Activated naive CD8-positive, alpha-beta T cell treated with anti-CD3 and anti-CD28 coated beads, Interleukin-2, amount 10 ng/mL, durations not matched to agents 7 days and 5 days (primary cell): ENCODE measurements at places on chromosomes 11 and 22.

- no peak for DNase-seq
Measured at GRCh38 chr11:8186429-8186828, 17.6 kb upstream of the RIC3 start.

GRCh38 chr11:117814766-117815261, 9.7 kb downstream of the FXYD2 start:
- peak; percentile 85 for DNase-seq

DNA sequence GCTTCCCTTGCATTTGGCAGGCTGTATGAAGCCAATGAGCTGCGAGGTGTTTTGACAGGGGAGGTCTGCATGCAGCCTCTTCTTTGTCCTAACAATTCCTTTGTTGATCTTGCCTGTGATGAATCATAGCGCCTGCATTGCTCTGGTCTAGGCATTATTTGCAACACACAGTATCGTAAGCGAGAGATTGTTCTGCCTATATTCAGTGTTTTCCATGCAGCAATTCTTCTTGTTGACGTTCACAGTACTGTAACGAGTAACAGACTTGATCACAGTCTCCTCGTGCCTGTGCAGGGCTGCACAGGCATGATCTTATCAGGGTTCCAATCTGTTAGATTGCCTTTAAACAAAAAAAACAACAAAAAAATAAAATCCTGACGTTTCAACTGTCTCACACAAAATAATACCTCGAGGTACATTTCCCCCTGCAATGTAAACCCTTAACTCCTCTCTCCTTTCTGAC, 13.9 kb upstream of the ADSL start:
- DNase-seq: no peak

DNA sequence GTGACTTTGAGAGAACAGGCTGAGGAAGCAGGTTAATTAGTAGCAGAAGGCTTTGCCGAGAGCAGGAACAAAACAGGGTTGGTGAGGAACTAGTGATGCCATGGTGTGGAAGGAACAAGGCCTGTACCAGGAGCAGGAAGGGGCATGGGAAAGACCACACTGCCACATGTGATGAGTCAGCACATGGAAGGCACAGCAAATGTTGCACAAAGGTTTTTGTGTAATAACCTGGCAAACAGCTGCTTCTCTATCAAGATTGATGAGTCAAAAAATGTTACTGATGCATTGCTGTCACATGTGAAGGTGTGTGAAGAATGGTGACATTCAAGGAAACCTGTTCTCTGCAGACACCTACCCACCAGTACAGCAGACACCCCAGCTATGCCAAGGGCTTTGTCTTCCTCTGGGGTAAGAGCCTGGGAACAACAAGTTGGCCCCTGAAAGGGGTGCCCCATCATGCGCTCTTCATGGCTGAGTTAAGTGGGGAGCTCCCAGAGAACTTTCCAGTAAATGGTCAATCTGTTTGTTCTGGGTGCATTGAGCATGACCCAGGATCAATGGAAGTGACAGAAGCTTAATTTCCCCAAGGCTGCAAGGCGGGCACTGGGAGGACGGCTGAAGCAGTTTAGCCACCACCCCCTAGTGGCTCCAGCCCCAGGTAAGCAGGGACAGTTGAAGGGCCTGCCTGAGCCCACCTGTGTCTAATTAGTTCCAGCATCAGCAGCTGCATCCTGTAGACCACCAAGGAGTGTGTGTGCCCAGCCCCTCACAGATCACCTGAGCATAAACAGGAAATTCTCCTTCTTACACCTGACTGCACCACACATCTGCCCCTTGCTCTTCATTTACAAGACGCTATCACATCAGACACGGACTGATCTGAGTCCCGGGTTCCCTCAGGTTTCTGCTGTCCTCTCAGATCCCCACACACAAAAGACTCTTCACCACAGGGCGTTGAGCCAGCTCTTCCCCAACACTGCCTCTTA, 47.6 kb downstream of the GGTLC2 start:
- DNase-seq: no peak

GRCh38 chr11:121887976-121888557, 227.9 kb downstream of the BLID start:
- DNase-seq: no peak

GRCh38 chr11:26150031-26150430, 181.9 kb upstream of the ANO3 start:
- no peak for DNase-seq

- DNase-seq: no peak
Measured at GRCh38 chr11:2945757-2946287, 16.6 kb upstream of the PHLDA2 start.

DNA sequence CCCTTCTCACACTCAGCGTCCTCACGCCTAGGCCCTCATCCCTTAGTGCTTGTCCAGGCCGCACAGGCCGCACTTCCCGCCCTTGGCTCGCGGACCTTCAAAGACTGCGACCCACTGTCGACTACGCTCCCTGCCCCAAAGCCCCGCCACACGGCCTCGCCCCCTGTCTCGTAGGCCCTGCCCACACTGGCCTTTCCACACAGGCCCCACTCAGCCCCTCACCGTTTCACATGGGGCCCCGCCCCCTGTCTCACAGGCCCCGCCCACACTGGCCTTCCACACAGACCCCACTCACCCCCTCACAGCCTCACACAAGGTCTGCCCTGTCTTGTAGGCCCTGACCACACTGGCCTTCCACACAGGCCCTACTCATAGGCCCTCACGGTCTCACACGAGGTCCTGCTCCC, 11.0 kb downstream of the NRXN2 start:
- no peak for DNase-seq

DNA sequence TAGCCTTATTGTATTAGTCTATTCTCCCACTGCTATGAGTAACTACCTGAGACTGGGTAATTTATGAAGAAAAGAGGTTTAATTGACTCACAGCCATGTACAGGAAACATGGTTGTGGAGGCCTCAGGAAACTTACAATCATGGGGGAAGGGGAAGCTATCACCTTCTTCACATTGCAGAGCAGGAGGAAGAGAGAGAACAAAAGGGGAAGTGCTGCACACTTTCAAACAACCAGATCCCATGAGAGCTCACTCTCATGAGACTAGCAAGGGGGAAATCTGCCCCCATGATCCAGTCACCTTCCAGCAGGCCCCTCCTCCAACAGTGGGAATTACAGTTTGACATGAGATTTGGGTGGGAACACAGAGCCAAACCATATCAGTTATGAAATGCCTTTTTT, 179.4 kb downstream of the ARHGAP42 start:
- no peak for DNase-seq

- no peak for DNase-seq
Measured at GRCh38 chr11:114162719-114163123, 103.2 kb downstream of the ZBTB16 start.

GRCh38 chr11:76777305-76777704, 5.9 kb upstream of the TSKU start:
- no peak for DNase-seq

- no peak for DNase-seq
Measured at GRCh38 chr11:6911948-6912347, 8.9 kb upstream of the OR2D3 start.

DNA sequence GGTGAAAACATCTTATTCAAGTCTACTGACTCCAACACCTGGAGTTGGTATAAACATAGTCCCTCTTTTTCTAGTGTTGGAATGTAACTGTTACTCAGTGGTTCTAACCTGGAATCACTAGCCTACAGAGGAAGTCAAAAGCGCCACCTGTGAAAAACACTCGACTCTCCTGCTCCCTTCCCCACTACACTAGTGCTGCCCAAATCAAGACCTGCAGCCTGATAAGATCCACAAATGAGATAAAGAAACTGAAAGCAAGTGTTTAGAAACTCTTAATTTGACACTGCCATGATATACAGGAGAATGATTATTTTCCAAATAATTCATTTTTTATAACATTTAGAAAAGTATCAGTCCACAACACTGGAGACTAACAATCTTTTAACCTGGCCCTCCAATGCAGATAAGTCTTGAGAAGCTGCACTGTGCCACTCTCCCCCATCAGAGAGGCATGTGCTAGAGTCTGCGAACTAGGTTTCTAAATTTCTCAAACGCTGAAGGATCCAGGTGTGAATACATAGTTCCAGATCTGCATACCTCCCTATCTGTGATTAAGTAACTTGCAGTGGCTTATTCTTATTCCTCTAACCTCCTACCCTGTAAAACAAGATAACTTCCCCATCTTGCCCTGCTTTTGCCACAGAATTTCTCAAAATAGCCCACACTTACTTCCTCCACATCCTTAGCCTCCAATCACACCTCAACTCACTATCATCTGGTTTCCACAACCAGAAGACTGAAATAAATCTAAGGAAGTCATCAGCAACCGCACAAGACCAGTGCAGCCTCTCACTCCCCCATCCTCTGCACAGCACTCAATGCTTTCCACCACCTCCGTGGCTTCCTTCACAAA, 88.1 kb downstream of the RRAS2 start:
- no peak for DNase-seq

DNA sequence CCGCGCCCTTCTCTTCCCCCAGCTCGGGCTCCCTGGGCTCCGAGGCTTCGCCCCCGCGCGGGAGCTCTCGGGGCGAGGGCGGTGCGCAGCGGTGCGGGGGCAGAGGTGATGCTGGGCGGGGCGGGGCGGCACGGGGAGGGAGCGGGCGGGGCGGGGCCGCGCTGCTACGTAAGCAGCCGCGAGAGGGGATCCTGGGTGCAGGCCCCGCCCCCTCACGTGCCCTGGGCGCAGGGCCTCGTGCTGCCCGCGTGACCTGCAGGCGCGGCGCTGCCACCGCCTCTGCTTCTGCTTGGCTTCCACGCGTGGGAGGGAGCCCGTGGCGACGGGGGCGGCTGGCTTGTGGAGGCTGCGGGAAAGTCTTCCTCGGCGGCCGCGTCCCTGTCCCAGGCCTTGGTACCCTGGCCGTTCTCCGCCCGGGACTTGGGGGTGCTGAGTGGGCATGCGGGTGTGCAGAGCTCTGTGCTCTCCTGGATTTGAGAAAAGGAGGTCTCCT, 132.6 kb upstream of the HSD17B12 start:
- no peak for DNase-seq

DNA sequence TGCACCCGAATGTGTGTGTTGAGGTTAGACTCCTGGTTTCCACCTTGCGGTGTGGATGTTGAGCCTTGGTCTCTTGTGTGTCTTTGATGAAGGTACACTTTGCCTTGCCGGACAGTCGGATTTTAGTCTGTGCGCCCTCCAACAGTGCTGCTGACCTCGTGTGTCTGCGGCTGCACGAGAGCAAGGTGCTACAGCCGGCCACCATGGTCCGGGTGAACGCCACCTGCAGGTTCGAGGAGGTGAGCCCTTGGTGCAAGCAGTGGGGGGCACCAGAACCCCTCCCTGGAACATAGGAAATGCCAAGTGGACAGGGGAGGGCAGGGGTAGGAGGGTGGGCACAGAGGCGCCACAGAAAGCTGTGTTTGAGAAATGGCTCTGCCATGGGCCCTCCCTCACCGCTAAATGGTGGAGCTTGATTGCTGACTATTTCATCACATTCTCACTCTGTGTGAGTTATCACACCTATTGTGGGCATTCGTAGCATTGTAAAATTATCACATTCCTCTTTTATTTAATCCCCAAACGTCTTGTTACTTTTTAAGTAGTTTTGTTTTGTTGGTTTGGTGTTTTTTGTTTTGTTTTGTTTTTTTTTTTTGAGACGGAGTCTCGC, 26.4 kb upstream of the PANX2 start:
- no peak for DNase-seq

DNA sequence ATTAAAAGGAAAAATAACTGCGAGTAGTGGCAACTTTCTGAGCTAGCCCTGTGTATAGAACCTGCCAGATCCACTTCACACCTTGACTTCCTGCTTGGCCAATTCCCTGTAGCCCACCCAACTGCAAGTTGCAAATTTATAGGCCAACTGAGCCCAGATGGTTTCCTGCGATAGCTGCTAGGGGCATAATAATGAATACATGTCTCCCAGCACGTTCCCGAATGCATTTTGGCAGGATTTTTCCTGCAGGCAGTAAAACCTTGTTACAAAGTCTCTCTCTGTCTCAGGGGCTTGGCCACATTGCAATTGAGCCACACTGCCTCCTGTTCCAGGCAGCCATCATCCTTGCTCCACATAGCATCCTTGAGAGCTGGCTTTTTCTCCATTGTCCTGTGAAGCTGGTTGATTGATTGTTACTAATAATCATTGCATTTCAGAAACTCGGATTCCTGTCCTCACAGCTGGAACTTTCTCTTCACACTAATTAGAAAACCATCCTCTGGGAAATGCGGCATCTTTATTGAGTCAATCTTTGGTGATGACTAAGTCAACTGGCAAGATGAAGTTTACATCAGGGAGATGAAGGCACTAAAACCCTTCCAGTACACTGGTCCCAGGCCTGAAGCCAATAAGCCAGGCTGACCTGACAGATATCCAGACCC, 18.6 kb upstream of the LMO2 start:
- no peak for DNase-seq

GRCh38 chr11:107851704-107852310, 6.8 kb downstream of the SLC35F2 start:
- no peak for DNase-seq

DNA sequence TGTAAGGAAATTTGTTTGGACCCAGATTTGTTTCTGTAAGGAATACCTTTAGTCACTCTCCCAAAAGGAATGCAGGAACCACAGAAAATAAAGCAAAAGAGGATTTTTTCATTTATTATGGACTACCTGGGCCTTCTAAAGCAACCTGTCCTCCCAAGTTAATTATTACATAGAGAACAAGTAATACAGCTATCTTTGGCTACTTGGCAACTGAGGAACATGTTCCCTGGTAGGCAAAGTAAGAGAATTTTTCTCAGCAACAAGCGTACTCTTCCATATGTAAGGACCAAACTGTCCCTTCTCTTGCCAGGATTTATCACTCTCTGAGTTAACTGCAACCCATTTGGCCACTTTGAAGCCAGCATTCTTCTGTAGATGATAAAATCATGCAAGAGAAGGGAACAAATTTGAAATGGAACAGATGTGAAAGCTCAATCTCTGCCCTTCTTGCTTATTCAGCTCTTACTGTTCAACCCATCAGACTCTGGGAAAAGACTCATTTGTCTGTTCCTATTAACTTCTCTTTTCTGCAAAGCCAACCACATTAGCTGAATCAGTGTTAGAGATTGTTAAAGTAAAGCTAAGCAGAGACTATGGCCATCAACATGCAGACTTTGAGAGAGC, 190.2 kb downstream of the SWAP70 start:
- no peak for DNase-seq

DNA sequence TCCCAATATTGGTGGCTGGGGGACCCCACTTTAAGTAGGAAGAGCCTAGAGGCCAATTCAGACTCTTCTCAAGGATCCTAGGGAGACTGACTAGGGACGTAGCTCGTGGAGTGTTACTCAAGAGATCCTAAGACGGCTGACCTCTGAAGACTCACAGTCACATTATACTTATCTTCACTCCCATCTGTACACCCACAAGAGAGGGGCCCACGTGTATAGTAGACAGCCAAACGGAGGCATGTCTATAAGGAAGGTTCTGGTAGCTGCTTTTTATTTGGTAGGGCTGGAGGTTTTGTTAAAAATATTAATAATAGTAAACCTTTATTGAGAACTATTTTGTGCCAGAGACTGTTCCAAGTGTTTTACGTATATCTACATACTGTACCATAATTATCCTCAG, 22.9 kb upstream of the APOA1 start:
- no peak for DNase-seq

DNA sequence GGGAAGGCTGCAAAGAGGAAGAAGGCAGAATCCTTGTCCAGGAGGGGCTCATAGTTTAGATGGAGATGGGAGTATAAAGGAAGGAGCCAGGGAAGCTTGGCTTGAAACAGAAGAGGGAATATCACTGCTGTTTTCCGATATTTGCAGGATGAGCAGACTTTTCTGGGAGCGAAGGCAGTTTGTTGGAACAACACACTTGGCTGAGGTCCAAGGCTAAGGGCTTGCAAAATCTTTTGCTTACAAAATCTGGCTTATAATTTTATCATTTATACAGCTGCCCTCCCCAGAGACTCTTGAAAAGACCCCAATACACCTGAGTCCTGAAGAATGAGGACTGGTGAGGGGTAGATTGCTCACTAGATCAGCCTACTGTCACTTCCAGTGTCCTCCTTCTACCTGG, 174.8 kb downstream of the NELL1 start:
- no peak for DNase-seq
